ENCODE measurements at places on chromosomes 7 and 10.

DNA sequence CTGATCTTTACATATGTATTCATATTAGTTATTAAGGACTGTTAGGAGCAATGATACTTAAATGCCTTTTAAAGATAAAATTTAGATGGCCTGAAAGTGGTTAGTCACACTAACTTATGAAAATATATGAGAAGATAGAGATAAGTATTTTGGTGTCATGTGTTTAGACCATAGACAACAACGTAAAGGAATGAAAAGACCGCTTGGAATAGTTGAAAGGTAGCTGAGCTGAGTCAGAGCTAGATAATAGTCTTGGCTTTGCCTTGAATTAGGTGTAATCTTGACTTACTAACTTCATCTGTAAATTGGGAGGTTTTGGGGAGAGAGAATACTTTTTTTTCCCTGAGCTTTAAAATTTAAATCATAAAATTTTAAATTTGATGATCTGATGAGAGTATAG, 127.0 kb downstream of the LYZL1 start:
- no peak for DNase-seq

GRCh38 chr7:155003092-155003375, at the start of gene PAXIP1:
PAXIP1 (minus strand) TSS chr7:155003124; CDS start chr7:155002929, 195 bp downstream.
- no peak for DNase-seq

- DNase-seq, result no peak
These were observed 40.1 kb downstream of the ELMO1 start for GRCh38 chr7:37408291-37409228.

DNA sequence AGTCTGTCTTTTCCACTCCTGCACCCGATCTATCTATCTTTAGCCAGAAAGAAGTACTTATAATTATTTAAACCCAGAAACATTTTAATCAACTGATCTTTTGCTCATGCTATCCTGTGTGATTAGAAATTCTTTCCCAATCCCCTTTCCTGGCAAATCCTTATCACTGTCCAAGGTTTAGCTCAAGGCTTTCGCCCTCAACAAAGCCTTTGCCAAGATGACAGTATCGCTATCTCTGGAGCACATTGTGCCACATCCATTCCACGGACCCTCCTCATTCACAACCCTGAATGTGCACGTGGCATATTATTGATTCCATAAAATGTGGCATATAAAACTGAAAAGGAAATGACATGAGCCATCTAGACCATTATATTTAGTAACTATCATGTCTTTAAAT, 71.3 kb downstream of the PTN start:
- DNase-seq, result no peak

- DNase-seq, result no peak
These were observed 66.3 kb downstream of the CYTH3 start for GRCh38 chr7:6205971-6206660.

- no peak for DNase-seq
These were observed 51.2 kb upstream of the LBX1 start for GRCh38 chr10:101280511-101280910.

GRCh38 chr7:127588697-127589482, 679 bp downstream of the ARF5 start:
- DNase-seq, result peak; percentile 52

DNA sequence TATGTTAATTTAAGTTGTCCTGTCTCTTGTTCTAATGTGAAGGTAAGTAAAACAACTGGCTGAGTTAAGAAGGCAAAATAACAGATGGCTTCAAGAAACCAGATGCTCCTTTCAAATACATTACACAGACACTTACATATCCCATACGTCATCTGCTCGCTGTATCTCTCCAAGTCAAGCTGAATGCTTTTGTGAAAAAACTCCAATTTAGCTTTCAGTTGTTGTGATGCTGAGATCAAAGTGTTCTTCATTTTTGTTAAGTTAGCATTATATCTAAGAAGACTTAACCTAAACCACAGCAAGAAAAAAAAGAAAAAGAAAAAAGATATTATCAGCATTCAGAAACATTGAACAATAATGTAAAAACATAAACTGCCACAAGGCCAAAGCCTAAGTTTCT, 18.5 kb upstream of the ERLIN1 start:
- no peak for DNase-seq

DNA sequence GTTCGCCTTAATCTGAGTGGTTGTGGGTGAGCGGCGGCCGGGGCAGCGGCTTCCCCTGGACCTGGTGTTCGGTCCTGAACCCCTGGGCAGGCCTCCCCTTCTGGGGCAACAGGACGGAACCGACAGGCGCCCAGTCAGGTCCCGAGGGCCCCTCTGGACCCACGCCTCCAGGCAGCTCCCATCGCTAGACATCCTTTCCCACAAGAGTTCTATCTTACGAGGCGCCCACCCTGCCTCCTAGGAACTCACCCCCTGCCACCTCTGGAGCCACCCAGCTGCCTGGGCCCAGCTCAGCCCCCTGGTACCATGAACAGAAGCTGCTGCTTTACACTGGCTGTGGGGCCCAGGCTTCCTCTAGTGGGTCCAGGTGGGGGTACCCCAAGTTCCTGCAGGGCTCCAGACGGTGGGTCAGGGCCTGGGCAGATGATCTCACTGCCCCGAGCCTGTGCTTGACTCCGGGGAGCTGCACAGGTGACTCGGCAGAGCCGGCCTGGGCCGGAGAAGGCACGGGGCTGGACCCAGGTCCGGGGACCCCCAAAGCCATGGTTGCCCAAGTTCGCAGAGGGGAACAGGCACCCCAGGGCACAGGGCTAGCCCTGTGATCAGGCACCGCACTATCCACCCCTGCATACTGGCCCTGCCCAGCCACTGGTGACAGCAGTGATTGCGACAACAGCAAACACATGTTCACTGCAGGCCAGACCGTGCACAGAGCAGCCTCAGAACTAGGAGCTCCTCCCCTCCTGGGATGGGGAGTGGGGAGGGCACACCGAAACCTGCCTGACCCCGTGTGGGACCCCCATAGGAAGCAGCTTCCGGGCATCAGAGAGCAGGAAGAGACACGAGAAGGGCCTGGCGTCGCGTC, 180.3 kb downstream of the ELFN1 start:
- no peak for DNase-seq

GRCh38 chr7:73446682-73447081, 13.1 kb downstream of the FZD9 start:
- DNase-seq, result no peak

- no peak for DNase-seq
These were observed 186.6 kb upstream of the IGFBP3 start for GRCh38 chr7:46107610-46108217.

DNA sequence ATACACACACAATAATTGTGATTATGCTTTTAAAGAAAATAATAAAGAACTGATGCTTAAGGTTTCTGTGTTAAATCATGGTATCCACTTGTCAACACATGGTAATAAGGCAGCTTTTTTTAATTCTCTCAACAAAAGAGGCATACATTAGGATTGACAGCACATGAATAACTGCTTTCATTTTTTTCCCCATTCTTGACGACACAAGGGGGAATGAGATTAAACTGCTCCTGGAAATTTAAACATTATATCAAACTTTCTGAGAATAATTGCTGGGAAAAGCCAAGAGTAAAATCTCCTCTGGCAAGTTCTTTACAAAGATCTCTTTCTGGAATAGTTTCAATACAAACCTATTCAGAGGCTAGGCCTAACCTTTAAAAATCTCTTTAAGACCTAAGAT, 99.0 kb upstream of the GPR22 start:
- no peak for DNase-seq

DNA sequence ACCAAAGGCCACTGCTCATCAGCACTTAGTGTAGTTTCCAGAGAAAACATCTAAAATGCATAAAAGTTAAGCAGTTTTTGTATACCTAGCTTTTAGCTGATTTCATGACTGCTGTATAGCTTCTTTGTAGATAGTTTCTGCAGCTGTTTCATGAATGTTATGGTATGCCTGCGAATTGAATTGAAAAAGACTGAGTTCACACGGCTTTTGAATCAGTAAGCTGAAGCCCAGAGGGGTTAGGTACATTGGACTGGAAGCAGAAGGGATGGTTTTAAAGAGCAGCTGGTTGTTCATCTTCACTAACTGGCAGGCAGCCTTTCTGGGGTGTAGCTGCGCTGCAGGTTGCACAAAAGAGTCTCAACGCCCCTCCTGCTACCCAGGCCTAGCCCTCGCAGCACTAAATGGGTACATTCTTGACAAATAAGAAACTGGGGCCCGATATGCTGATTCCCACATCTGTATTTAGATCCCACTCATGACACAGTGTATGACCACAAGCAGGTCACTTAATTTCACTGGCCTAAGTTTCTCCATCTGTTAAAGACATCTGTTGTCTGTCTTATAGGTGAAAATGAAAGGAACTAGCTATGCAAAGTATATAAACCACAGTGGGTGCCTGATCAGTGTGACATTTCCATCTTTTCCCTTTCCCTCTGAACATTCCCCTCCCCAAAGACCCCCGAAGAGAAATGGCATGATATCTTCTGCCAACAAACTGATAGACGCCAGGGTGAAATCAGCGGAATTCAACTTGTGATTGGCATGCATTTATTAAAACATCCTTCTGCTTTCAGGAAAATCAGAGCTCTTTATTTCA, 85.9 kb upstream of the AGBL3 start:
- DNase-seq, result no peak

DNA sequence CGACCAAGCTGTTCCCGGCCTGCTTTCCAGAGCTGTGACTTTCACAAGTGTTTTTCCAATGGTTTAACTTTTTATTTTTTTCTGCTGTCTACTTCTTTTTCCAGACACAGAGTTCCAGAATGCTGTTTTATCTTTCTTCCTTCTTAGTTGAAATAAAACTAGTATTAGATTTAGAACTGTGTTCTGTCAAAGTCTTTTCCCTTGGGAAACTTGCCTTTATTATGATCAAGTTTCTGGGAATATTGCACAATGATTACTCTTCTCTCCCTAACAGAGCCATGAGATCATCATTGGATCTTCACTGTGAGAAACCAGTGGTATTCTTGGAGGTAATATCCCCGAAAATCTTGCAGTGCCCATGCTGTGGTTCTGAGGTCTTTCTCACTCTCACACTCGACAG, 104.9 kb upstream of the KCND2 start:
- DNase-seq, result no peak

GRCh38 chr7:134301592-134301991, 15.1 kb downstream of the SLC35B4 start:
- DNase-seq, result no peak

- DNase-seq, result no peak
These were observed 116.5 kb downstream of the CCNY start for GRCh38 chr10:35452847-35453246.

Data from GM06990 (cell line).